ENCODE measurements at places on chromosomes 6 and 20.

DNA sequence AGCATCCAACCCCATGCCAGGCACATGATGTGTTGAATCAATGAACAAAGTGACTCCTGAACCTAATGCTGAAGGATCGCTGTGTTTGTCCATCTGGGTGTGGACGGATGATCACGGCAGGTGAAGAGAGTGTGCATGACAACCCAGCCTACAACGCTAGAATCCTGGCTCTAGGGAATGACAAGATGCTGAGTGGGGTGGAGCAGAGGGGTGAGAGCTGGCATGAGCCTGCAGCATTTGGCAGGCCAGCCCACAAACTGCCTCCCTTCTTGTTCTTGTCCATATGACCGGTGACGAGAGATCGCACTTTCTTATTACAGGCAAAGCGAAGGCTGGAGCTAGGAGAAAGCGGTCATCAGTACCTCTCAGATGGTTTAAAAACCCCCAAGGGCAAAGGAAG lies 54.7 kb upstream of the CDKAL1 start:
- no peak for DNase-seq

- peak; percentile 34 for DNase-seq
Observed at GRCh38 chr6:132797951-132798868, at the start of gene SLC18B1. SLC18B1 (minus strand) TSS chr6:132798637; CDS start chr6:132798456, 181 bp downstream.

DNA sequence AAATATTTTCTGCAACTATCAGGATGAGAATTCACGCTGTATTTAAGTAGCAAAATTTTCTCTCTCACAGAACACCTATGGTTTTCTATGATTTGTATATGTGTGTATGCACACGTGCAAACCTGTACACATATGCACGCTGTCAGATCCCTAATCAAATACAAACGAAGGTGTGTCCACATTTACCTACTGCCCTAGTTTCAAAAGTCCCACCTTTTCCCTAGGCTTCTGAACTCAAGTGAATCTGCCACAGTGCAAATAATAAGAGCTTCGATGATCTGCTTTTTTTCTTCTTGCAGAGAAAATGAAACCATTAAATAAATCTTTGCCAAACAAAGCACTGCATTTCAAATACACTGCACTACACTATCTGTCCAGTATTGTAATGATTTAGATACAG lies 6.5 kb downstream of the HIVEP2 start:
- no peak for DNase-seq

DNA sequence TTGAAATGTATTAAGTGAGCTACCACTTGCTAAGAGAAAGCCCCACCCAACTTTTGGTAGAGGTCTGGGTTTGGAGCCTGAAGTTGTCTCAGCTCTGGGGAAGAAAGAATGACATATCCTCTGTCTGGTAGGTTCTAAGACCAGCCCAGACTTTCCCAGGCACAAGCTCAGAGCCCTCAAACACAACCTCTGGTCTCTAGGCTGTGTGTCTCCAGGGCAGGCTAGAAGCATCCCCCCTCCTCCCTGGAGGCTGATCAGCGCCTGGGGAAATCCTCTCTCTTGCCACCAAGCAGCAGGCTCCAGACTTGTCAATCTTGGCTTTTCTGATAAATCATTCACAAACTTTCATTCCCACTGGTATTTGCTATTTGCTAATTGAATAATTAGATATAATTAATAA lies 226.5 kb upstream of the CST7 start:
- no peak for DNase-seq

DNA sequence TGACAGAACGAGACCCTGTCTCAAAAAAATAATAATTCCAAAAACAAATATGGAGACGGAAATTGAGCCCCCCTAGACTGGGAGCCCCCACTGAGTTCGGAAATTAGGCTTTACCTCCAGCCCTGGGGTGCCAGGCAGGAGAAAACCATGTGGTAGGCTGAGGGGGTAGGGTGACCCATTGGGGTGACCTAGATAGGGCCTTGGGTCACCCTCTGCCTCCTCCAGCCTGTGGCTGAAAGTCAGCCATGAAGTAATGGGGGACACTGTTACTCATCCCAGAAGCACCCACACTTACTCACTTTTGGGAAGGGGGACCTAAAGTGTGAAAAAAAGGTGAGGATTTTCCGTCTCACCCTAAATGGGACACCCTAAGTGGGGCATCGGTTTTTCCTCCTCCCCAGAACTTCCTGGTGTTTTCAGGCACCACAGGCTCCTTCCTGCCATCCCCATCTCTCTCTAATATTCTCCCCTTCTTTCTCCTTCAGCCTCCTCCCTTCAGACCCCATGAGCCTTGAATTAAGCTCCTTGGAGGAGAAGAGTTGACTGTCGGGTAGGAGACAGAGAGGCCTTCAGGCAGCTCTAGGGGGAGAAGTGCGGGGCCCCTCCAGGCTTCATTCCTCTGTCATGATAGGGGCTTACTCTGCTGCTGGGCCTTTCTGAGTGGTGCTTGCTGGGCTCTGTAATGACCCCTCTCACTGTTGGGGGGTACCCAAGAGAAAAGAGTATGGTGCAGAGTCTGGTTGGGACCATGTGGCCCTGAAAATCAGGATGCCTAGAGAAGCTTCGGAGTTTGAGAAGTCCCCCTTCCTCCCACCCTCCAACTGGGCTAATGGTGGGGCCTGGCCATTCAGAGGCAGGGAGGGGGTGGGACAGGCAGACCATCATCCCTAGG lies 2.4 kb downstream of the LTB start:
- DNase-seq, result no peak

DNA sequence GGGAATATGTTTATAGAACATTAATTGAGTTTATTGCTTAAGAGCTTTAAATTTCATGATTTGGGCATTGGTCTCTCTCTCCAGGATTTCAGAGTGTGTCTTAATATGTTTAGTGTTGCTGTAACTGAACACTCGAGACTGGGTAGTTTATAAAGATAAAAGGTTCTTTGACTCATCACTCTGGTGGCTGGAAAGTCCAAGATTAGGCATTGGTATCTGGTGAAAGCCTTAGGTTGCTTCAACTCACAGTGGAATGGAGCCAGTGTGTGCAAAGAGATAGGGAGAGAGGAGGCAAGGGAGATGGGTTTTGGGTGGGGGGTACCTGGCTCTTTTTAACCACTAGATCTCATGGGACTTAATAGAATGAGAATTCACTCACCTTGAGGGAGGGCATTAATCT lies 35.6 kb upstream of the DTNBP1 start:
- DNase-seq, result no peak

DNA sequence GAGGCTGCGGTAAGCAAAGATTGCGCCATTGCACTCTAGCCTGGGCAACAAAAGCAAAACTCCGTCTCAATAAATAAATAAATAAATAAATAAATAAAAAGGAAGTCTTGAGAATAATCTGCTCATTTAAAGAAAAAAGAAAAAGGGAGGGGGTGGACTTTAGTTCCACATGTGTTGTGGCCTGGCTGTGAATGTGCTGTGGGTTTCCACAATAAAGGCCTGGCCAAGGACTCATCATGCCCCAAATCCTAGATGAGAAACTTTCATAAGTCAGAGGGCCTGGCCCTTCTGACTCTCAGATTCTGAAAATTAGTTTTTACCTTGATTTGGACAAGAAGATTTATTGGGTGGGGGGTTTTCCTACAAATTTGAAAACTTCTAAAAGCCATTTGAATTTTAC lies 48.4 kb downstream of the RIOK1 start:
- DNase-seq, result no peak

DNA sequence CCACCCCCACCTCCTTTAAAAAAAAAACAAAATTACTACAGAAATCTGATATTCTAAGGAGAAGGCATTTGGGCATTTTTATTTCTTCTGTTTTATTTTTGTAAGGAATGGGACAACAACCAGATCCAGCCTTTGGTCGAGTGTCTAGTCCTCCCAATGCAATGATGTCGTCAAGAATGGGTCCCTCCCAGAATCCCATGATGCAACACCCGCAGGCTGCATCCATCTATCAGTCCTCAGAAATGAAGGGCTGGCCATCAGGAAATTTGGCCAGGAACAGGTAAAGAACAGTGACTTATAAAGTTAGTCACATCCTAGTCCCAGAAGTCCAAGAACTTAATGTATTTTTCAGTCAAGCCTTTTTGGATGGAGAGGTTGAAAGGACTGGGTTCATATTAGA lies 133.0 kb downstream of the SULF2 start:
- no peak for DNase-seq

- DNase-seq, result no peak
Observed at GRCh38 chr6:68343901-68344300, 291.2 kb upstream of the ADGRB3 start.

GRCh38 chr6:116352515-116353471 lies 18.0 kb upstream of the DSE start:
- DNase-seq, result peak; percentile 81

- DNase-seq, result peak; percentile 51
Observed at GRCh38 chr6:9428421-9429172, 986.3 kb downstream of the TFAP2A start.

GRCh38 chr6:23951691-23952090 lies 174.3 kb upstream of the NRSN1 start:
- no peak for DNase-seq

DNA sequence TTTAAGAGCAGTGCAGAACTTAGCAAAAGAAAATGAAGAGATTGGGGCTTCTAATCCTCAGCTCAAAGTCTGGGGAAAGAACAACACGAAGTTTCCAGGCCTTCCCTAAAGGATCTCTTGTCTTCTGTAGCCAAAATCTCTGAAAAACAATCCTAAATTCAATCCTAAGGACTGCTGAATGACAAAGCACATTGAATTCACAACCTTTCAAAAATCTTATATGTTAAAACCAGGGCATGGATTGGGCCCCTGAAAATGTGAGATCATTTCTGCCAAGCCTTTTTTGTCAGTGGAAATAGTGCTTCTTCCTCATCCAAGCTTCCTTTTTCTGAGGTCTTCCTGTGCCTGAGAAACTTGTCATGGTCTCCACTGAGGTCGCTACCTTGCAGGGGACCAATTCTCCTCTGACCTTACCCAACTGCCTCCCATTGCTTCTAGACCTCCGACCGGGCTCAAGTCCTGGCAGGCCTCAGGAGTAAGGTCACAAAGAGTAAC lies 126.2 kb upstream of the ARID1B start:
- no peak for DNase-seq

GRCh38 chr6:15870333-15871043 lies 207.7 kb upstream of the DTNBP1 start:
- no peak for DNase-seq

GRCh38 chr20:51736947-51737346 lies 31.2 kb downstream of the ATP9A start:
- DNase-seq, result no peak

- DNase-seq, result no peak
Observed at GRCh38 chr20:24755411-24755922, 193.6 kb upstream of the CST7 start.

GRCh38 chr20:17843246-17844132 lies 125.1 kb downstream of the SNX5 start:
- peak; percentile 99 for DNase-seq

DNA sequence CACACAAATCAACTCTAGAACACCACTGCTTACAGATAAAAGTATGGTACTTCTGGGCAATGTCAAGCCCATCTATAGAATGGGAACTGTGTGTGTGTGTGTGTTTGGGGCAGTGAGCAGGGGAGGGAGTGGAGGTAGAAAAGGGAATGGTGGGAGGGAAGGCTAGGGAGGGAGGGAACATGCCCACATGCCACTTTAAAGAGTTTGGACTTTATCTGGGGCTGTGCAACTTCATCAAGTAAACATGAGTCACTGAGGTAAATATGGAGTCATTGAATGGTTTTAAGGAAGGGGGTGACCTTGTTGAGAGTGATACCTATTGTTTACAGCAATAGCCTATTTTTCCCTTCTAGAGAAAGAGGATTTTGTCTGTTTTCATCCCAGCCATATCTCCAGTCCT lies 22.5 kb upstream of the RNGTT start:
- no peak for DNase-seq

DNA sequence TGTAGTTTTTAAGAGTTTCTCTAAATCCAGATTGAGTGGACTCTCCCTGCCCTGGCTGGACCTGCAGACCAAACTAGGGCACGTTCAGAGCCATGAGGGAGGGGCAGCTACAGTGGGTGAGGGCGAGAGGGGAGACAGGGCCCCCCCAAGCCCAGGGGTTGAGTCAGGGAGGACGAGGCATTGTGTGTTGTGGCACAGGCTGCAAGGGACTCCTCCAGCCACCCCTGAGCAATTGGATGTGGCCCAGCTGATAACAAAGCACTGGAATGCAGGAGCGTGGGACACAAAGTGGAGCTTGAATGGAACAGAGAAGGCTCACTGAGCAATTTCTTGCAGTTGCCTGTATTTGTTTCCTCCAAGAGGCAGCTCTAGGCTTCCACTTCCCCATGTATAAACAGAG lies 43.5 kb upstream of the MYL9 start:
- peak; percentile 63 for DNase-seq

DNA sequence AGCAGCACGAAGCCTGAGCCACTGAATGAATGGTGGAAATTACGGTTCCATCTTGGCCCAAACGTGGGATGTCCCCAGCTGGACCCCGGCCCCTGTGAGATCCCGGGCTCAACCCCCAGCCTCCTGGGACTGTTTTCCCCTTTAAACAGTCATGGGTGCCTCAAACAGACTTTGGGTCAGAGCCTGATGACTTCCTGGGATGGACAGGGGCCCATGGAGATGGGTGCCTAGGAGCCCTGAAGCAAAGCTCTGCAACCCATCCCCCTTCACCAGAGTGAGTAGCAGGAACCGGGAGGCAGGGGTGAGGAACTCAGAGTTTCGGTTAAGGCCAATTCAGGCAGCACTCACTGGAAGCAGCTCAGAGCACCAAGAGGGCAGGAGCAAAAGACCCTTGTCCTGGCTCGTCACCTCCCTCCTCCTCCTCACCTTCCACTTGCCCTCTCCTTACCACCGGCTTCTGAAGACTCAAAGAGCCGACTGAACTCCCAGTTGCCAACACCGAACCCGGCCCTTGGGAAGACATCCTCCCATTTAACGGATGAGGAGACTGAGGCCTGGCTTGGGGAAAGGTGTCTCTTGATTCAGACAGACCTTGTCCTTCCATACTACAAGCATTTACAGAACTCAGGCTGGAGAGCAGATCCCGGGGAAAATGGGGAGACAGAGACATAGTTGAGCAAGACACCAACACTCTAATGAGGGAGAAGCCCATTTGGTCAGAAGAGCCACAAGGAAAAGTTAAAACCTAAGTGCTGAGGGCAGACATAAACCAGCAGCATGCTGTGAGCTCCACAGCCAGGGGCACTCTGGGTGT lies 14.9 kb upstream of the TLDC2 start:
- no peak for DNase-seq

- DNase-seq, result no peak
Observed at GRCh38 chr6:11011787-11012234, 32.3 kb downstream of the ELOVL2 start.

- no peak for DNase-seq
Observed at GRCh38 chr20:58229198-58229798, 845 bp upstream of the ANKRD60 start.

- DNase-seq, result no peak
Observed at GRCh38 chr6:148578489-148578814, 168.4 kb upstream of the UST start.

- DNase-seq, result peak; percentile 31
Observed at GRCh38 chr20:35314816-35315631, 22.8 kb upstream of the FAM83C start.

DNA sequence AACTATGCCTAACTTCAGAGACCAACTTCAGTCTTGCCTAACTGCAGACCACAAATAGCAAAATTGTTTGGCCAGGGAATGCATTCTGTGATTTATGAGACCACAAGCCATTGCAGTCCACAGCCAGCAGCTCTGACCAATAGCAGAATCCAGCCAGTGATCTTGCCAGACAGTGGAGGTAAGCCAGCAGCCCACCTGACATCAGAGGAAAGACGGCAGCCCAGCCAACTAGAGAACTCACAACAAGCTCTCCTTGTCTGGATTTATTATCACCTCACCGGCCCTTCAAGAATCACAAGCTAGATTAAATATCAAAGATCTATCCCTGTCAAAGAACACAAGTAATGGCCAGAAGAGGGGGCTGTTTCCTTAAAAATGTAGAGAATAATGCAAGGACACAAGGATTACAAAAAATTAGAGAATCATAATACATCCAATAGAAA lies 66.5 kb upstream of the SLC35F1 start:
- peak; percentile 48 for DNase-seq

Measured in EH (cell line).